ENCODE measurements at places on chromosomes 13 and 19. TPM values are rescaled to one million over a fixed set of nuclear protein-coding genes. Genes with fewer than 3 reads are reported as not detected.

The LIM2 gene
- not detected for total RNA-seq

The SMIM24 gene
- total RNA-seq = not detected

The SIGLEC8 gene
- total RNA-seq = not detected

The URAD gene
- total RNA-seq = not detected

The C19orf85 gene
- total RNA-seq = not detected

The TSKS gene
- 0.57 TPM for total RNA-seq

The MYBPC2 gene
- 0.64 TPM for total RNA-seq

The SULT2A1 gene
- not detected for total RNA-seq

The ARRDC5 gene
- not detected for total RNA-seq

The FFAR3 gene
- 5.3 TPM for total RNA-seq

- peak; percentile 67 for DNase-seq
Observed at GRCh38 chr19:4633140-4633967, 6.0 kb upstream of the TNFAIP8L1 start.

- DNase-seq = no peak
Observed at GRCh38 chr13:49977992-49978391, 18.9 kb upstream of the TRIM13 start.

- DNase-seq = no peak
Observed at GRCh38 chr13:98942997-98943396, 34.9 kb downstream of the DOCK9 start.

GRCh38 chr19:532561-533363 lies 1.2 kb downstream of the CDC34 start:
- DNase-seq = peak; percentile 63

DNA sequence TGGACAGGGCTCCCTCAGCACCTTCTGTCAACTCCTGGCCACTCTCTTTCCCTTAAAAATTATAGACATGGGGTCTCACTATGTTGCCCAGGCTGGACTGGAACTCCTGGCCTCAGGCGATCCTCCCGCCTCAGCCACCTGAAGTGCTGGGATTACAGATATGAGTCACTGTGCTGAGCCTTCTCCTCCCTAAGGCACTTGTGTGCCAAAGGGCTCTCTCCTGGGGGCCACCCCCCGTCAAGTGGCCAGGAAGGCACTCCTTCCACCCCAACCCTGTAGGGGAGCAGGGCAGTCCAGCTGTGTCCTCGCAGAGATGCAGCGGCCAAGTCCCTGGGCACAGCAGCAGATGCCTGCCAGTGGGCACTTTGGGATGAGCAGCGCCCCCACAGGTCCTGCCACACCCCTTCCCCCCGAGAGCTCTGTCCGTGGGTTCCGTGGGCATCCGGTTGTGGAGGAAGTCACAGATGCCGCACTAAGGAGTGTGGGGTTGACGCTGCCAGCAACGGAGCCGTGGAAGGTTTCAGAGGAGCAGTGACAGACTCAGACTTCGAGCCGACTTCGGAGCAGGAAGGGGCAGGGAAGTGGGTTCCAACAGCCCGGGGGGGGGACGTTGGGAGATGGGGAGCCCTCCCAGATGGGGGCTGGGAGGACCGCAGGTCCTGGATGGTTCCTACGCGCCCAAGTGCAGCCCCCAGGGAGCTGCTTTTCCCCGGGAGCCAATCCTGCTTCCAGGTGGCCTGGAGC lies 3.3 kb upstream of the UQCR11 start:
- DNase-seq = peak; percentile 33

GRCh38 chr13:108283110-108283509 lies 13.6 kb downstream of the TNFSF13B start:
- DNase-seq = no peak

DNA sequence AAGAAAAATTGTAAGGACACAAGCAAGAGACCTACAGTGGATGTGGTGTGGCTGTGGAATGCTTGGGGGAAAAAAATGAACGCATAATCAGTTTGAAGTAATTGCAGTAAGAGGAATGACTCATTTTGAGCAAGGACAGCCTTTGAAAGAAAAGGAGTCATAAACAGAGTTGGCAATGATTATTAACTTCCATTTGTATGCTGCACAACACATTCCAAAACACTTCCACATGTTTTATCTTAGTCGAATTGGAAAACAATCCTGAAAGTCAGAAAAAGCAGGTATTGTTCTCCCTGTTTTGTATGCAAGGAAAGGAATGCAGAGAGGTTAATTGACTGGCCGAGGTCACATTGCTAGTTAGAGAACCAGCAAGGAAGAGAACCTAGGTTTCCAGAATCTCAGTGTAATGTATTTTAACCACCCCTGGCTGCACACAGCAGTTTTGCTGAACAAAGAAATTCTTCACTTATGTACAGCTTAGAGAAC lies 630.0 kb upstream of the MIR17HG start:
- no peak for DNase-seq

DNA sequence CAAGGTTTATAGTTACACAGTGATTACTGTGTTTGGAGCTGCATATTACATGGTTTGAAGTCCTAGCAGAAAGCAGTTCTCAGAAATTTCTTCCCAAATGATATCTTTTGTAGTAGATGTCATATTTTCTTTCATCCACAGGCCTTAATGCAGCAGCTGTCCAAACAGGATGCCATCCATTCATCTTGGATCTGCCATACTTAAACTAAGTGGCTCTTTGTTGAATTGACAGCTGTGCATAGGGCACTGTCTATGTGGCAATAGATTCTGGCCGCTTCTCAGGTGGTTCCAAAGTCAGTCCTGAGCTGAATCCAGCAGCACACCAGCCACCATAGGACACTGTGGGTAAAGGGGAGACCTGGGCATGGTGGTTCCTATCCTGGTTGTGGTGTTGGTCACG lies 41.6 kb upstream of the SPRY2 start:
- DNase-seq = no peak

DNA sequence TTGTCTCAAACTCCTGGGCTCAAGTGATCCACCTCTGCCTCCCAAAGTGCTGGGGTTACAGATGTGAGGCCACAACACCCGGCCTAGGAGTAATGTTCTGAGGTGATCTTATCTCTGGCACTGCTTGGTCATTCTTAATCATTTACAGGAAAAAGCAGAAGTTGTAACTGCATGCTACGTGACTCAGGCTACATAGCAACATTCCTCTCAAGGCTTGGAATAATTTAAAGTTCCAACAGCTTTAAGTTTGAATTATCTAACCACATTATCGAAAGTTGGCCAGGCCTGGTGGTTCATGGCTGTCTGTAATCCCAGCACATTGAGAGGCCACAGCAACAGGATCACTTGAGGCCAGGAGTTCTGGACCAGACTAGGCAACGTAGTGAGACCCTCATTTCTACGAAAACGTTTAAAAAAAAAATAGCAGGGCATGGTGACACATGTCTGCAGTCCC lies 3.9 kb upstream of the B9D2 start:
- DNase-seq = no peak

DNA sequence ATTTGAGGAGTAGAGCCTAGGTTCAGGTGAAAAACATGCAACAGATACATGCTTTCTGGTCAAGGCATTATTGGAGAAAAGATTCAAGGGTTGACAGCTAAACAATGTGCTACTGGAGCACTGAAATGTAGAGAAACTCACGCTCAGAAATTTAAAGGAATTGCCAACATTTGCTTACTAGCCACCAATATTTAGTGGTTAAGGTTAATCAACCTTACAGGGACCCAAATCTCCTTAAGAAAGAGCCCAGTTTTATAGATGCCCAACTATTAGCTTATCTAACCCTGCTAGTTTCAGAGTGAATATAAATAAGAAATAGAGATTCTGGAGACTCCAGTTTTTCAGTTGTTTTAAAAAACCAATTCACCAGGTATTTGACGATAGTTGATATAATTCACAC lies 203.6 kb downstream of the DACH1 start:
- no peak for DNase-seq

DNA sequence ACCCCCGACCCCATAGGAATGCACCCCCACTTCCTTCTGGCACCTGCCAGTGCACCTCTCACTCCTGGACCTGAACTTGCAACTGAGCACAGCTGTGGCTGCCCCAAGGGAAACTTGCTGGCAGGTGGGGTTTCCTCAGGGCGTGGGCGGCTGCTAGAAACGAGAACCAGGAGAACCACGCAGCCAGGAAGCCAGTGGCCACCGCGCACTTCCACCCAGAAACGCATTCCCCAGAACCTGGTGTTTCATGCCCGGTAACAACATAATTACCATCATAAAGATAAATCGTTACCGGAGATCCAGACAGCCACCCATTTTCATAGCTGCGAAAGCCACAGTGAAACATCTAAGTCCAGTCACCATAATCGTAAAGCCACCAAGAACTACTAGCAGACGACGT lies 75.2 kb upstream of the C13orf46 start:
- peak; percentile 83 for DNase-seq

- DNase-seq = no peak
Observed at GRCh38 chr13:109415057-109415456, 371.3 kb downstream of the IRS2 start.

DNA sequence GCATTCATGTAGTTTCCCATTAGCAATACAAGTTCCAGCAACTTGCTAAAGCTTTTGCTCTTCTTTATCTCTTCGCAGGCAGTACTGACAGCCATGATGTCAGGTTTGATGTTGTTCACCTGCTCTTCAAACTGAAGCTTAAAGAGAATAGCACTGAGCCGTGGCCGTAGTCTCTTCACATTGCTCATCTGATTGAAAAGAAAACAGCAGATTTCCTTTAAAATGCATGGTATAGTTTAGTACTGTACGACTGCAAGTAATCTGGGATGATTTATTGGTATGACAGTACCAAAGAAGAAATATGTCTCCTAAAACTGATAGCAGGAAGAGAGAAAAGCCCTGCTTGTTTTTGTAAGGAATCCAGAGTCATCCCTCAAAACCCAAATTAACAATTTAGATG lies 284.4 kb downstream of the DIAPH3 start:
- no peak for DNase-seq

GRCh38 chr19:45691516-45692186 lies at the start of gene SNRPD2:
Gene SNRPD2, minus strand, starts transcription at chr19:45691953. Its CDS starts 65 bp downstream, at chr19:45691888.
- peak; percentile 95 for DNase-seq

DNA sequence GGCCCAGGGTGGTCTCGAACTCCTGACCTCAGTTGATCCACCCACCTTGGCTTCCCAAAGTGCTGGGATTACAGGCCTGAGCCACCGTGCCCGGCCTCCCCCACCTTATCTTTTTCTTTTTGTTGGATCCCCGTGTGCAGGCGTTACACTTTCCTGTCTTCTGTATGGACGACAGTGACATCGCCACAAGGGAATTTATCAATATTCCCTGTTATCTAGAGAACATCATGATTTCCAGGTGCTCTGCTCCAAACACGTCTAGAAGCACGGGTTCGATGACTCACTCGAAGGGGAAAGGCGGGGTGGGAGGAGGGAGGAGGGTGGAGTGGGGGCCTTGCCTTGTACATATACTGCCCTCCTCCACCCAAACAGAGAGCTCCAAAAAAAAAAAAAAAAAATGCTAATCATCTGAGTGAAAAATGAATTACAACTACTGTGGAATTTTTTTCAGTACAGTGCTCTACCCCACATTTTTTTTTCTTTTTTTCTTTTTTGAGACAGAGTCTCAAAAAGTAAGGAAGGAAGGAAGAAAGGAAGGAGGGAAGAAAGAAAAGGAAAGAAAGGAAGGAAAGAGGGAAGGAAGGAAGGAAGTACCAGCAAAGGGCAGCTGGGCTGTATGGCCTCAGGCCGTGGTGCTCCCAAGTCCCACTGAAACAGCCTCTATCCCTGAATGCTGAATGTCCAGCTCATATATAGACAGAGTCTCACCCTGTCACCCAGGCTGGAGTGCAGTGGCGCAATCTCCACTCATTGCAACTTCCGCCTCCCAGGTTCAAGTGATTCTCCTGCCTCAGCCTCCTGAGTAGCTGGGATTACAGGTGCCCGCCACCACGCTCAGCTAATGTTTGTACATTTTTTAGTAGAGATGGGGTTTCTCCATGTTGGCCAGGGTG lies 36.8 kb downstream of the INSR start:
- DNase-seq = no peak

DNA sequence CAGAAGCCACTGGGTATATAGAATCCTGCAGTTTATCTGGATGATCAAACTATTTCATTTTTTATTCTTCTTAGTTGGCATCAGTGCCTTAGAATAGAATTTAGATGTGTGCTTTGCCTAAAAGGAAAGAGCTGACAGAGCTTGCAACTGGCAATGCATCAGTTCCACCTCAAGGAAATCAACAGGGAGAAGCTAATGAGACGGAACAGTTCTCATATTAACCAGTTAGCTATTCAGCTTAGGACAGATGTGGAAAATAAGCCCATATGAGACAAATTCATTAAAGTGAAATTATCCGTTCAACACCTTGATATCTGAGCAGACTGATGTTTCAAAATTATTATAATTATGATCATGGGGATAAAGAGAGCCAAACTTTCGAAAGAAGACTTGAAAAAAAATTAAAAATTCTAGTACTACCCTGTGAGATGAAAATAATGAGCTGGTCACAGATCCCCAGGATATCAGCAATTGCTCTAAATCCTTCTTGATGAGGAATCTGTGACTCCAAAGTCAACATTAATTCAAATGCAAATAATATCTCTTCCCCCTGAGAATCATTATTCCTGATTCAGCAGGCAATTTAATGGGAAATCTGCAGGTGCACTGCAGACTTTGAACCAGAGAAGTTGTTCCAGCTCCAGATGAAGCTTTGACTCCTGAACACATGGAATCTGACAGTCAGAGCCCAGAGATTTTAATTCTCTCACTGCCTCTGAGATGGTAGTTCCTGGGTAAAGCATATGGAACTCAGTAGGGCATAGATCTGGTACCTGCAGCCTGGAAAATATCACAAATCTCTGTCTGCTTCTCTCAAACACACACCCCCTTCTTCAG lies 486.8 kb downstream of the FOXO1 start:
- DNase-seq = no peak

- DNase-seq = peak; percentile 56
Observed at GRCh38 chr19:55173714-55174409, 6.2 kb downstream of the SYT5 start.

- no peak for DNase-seq
Observed at GRCh38 chr13:48295271-48295670, 8.3 kb upstream of the RB1 start.

DNA sequence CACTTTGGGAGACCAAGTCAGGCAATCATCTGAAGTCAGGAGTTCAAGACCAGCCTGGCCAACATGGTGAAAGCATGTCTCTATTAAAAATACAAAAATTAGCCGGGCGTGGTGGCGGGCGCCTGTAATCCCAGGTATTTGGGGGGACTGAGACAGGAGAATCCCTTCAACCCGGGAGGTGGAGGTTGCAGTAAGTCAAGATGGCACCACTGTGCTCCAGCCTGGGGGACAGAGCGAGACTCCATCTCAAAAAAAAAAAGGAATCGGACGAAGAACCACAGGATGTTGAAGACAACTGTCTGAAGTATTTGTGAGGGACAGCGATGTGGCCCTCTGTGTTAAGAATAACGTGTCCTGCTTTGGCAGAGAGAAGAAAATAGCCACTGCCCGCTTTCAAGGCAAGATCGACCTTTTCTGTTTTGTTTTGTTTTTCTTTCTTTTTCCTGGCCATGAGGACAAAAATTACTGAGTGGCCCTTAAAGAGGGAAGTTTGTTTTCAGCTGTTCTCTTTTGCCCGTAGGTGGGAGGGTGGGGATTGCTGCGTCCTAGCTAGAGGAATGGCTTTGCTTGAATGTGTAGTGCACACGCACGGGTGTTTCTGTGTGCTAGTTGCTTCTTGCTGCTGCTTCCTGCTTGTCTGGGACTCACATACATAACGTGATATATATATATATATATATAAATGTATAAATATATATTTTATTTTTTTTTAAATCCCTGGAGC lies 6.2 kb upstream of the PRKCG start:
- DNase-seq = no peak
